Hair follicle dermal papilla cell (primary cell): ENCODE measurements at places on chromosomes 6 and 20. TPM values are rescaled to one million over a fixed set of nuclear protein-coding genes. Genes with fewer than 3 reads are reported as not detected.

Gene ZDHHC14
- 3.6 and 6.8 TPM in 2 replicates for total RNA-seq

Gene SLC17A3
- not detected in 2 replicates for total RNA-seq

Gene JPH2
- total RNA-seq, result 21.4 and 37.0 TPM in 2 replicates

Gene SLC16A10
- 0.81 TPM in 1 of 2 replicates, not detected in the other for total RNA-seq

Gene SMLR1
- under 0.01 TPM in 1 of 2 replicates, not detected in the other for total RNA-seq

Gene NRN1
- total RNA-seq, result 117 and 120 TPM in 2 replicates
